HepG2 (cell line): ENCODE measurements at places on chromosomes 5 and 9. TPM values are rescaled to one million over a fixed set of nuclear protein-coding genes. Genes with fewer than 3 reads are reported as not detected.

The SNCAIP gene
- not detected in 2 replicates for total RNA-seq

GRCh38 chr5:123075521-123076163 is 13.4 kb upstream of the PRDM6 start:
- H3K4me1 ChIP-seq = no peaks in the 10 kb centered on the region
- no peak overlapping the region for H3K4me3 ChIP-seq
- H3K27ac ChIP-seq = no peak overlapping the region
- no peaks in the 10 kb centered on the region for H3K27me3 ChIP-seq
- no peak for DNase-seq
- H3K36me3 ChIP-seq = no peaks in the 10 kb centered on the region

The SV2C gene
- not detected in 2 replicates for total RNA-seq

- peaks cover 54% of the 10 kb centered on the region for H3K4me1 ChIP-seq
- no peak overlapping the region for H3K27ac ChIP-seq
- H3K27me3 ChIP-seq = no peaks in the 10 kb centered on the region
- peaks cover 32% of the 10 kb centered on the region for H3K36me3 ChIP-seq
- no peak overlapping the region for H3K4me3 ChIP-seq
- DNase-seq = no peak
These were observed 10.3 kb downstream of the NINJ1 start for GRCh38 chr9:93123561-93124283.

The MLANA gene
- 0.11 and 0.72 TPM in 2 replicates for total RNA-seq

- H3K27me3 ChIP-seq = no peaks in the 10 kb centered on the region
- no peaks in the 10 kb centered on the region for H3K36me3 ChIP-seq
- no peak for DNase-seq
- no peak overlapping the region for H3K27ac ChIP-seq
- H3K4me3 ChIP-seq = no peak overlapping the region
- no peaks in the 10 kb centered on the region for H3K4me1 ChIP-seq
These were observed 45.0 kb upstream of the ACO1 start for GRCh38 chr9:32339424-32339823.

- DNase-seq = no peak
- no peak overlapping the region for H3K4me3 ChIP-seq
These were observed 327.0 kb upstream of the TNC start for GRCh38 chr9:115444959-115445358.

GRCh38 chr9:136001231-136001630 is 40.1 kb upstream of the UBAC1 start:
- no peak overlapping the region for H3K27ac ChIP-seq
- H3K27me3 ChIP-seq = no peaks in the 10 kb centered on the region
- peak; percentile 42 for DNase-seq
- peak overlapping the region; percentile 10; the same call in 1 of the 2 replicates for H3K4me3 ChIP-seq

DNA sequence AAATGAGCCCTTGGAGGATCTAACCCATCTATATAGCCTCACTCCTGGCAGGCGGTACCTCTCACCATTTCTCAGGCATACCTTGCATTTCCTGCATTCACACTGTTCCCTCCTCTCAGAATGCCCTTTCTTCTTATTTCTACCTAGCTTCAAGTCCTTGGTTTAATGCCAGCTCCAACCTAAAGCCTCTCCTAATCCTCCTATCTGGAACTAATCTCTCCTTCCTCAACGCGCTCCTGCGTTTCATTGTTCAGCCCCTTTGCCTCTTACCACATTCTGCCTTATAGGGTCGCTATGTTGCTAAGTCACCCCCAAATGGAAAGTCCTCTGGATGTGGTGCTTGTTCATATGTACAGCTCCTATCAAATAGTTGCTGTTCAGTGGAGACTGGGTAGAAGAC is 288.5 kb upstream of the TUT7 start:
- H3K4me1 ChIP-seq = no peaks in the 10 kb centered on the region
- no peak overlapping the region for H3K4me3 ChIP-seq
- H3K27me3 ChIP-seq = no peaks in the 10 kb centered on the region
- DNase-seq = no peak
- H3K27ac ChIP-seq = no peak overlapping the region

DNA sequence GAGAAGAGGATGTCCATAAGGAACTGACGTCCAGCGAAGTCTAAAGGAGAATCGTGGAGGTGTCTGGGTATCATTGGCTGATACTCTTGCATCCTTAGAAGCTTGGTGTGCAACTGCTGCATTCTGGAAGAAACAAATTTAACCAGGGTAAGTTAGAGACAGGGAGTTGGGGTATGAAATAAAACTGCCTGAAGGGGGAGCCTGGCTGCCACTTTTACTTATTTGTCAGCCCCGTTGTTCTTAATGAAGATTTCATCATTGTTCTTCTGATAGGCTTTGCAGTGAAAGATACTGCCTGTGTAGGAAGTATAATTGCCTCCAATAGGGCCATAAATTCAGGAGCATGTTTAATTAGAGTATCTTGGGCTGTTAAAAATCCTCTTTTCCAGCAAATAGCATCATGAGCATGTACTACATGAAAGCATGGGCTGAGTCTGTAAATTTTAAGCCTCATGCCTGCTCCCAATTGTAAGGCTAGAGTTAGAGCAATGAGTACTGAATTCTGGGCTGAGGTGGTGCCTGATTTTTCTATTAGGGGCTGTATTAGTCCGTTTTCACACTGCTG is 1264.5 kb upstream of the ACO1 start:
- no peaks in the 10 kb centered on the region for H3K27me3 ChIP-seq
- H3K4me3 ChIP-seq = no peak overlapping the region
- H3K4me1 ChIP-seq = no peaks in the 10 kb centered on the region
- peak; percentile 19 for DNase-seq

DNA sequence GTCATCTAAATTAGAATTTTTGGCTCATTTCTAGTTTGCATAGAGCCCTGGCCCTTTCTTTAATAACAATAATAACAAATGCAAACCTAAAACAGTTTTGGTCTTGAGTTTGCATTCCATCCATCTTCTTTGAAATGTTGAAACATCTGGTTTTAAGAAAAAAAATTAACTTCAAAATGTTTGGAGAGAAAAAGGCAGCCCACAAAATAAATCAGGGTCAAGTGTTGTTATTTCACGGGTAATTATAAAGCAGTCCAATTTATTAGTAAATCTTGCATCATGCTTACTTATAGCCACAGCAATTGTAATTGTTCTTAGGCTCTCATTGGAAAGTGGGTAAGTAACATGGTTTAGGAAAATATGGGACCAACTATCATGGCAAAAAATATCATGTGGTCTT is 247.0 kb upstream of the MEF2C start:
- H3K27me3 ChIP-seq = no peaks in the 10 kb centered on the region
- H3K36me3 ChIP-seq = no peaks in the 10 kb centered on the region
- DNase-seq = no peak
- H3K4me3 ChIP-seq = no peak overlapping the region
